ENCODE measurements at places on chromosomes 4 and X. TPM values are rescaled to one million over a fixed set of nuclear protein-coding genes. Genes with fewer than 3 reads are reported as not detected.

Gene PRDM8
- total RNA-seq = 0.07 TPM

DNA sequence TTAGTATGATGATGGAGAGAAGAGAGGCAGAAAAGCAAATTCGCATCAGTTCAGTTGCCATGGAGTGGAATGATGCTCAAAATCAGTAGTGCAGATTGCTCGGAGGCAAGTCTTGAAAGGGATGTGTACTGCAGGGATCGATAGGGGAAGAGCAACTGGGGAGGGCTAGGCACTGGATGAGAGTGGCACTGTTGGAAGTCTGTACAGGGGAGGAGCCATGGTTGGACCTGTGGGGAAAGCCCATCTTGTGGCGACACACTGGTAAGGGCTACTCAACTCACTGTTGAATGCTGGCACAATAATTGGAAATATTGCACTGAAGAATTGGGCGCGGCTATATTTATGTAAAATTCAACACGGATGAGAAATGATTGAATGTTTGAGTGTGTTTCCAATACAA lies 1.2 kb downstream of the RAB9B start:
- no peak for DNase-seq

DNA sequence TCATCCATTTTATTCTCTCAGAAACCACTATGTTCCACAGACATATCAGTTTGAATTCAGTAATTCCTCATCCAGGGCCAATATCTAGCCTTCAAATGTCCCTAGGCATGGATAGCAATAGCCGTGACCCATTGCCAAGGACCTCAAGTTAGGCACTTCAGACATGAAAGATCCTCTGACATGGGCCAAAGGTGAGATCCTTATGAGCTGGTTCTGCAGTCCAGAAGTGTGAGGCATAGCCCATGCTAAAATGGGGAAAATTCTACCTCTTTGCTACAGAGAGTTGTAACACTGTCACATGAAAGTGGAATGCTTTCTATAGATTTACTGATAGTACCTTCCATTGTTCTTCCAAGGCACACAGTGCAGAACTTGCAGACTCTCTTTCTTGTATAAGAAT lies 349.7 kb upstream of the GALNT7 start:
- no peak for DNase-seq

DNA sequence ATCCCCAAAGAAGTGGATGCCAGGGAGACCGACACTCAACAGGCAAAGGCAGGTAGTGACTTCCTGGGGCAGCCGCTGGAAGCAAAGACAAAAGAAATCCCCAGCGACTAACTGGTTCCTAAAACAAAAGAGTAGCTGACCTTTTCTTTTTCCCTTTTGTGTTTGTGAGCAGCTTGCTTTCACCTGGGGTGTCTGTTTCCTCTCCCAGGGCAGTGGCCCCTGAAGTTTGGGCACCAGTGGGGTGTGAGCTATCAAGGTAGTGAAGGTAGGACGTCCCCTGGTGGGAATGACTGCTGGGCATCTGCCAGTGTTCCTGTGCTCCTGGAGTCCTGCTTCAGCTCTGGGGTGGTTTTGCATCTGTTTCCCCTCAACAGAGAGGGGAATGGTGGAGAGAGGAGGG lies 41.6 kb upstream of the STIM2 start:
- peak; percentile 65 for DNase-seq

DNA sequence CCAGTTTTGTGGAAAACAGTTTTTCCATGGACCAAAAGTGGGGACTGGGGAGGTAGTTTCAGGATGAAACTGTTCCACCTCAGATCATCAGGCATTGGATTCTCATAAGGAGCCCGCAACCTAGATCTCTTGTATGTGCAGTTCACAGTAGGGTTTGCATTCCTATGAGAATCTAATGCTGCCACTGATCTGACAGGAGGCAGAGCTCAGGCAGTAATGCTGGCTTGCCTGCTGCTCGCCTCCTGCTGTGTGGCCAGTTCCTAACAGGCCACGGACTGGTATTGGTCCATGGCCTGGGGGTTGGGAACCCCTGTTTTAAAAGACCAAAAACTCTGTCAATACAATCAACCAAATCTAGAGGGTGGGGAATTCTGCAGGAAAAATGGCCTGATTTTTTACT lies 100.0 kb upstream of the EOLA2 start:
- no peak for DNase-seq

GRCh38 chr4:140118931-140119640 lies 34.9 kb downstream of the MAML3 start:
- no peak for DNase-seq

Measured in H7 (cell line).